Mesenchymal stem cell (in vitro differentiated cells and primary cell): ENCODE measurements at places on chromosomes 4 and X.

- DNase-seq = no peak
Measured at GRCh38 chr4:129526812-129527211, 430.9 kb downstream of the C4orf33 start.

DNA sequence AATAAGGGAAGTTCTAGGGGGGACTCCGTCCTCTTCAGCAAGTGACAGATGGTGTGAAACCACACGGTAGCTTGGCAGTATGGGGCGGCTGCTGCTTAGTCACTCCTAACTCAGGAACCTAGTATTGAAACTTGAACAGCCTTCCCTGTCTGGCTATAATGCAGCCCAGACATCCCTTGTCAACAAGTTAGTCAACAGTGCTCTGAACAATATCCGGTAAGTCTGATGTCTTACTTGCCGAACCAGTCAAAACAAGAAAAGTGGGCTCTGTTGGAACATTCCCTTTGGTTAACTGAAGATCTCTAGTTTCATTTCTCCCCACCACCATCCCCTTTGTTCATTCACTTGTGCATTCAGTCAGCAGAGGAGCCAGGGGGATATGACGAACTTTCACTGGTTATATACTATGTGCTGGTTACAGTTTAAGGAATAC lies 18.7 kb upstream of the CXCL13 start:
- DNase-seq = no peak

DNA sequence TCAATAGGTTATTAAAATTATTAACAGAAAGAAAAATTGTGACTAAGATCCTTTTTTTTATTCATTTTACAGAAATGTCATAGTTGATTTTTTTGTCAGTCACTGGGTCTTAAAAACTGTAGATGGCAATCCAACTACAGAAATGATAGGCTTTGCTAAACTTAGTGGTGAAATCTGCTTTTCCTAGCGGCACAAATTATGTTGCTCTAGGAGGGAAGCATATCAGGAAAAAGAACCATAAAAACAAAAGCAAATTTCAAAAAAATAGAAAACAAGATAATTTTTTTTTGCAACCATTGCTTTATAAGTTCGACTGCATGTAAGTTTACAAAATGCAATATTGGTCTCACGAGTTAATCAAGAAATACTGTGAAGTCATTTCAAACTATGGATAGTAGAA lies 443.5 kb upstream of the IGFBP7 start:
- no peak for DNase-seq

DNA sequence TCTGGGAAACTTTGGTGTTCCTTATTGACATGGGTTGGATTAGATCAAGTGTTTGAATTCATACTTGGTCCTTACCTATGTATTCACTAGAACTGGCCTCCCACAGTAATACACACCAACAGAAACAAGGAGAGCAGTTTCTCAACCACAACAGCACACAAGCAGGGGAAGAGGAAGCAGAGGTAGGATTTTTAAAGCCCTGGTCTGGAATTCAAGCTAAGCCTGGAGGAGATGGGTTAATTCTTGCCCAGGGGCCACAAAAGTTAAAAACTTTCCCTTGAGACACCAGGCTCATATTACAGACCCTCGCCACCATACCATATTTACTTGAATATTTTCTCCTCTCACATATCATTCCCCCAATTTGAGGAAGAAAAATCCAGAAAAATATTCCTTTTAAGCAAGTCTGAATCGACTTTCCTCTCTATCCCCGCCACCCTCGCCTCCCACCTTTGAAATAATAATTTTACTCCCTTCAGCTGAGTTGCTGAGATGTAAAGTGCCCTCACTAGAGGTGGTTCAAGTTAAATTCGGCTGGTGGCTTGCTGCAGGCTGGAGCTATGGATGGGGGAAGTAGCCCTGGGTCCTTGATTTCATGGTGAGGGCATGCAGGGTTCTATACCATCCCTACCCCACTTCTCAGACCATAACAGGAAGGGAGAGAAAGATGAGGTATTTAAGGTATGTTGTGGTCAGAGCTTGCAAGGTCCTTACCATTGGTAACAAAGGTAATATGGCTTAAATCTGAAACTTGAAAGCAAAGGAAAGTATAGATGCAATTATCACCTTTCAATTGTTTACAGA lies 440.2 kb downstream of the INPP4B start:
- DNase-seq = no peak

DNA sequence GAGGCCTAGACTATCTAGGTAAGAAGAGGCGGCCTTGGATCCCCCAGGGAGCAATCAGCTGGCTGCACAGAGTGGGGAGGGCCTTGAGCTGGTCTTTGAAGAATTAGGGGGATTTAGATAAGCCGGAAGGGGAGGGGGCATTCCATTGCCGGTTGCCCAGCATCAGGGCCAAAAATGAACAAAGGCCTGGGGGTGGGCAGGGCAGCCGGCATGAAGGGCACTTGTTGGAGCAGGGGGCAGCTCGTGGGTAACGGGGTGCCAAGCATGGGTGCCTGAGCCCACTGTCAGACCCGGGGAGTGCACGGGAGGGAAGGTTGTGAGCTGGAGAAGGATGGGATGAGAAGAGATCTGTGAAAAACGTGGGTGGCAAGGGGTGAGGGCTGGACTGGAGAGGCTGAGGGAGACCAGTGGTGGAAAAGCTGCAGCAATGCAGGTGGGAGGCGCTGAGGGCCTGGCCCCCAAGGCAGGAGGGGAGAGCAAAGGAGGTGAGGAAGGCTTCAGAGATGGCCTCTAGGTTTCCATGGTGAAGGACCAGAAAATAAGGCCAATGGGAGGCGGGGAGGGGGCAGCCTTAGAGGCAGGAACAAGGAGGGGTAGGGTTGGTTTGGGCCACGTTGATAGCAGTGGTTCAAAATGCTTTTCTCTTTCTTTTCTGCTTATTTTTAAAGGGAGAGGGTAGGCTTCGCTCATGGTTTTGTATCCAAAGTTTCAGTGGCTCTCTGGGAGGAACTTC lies 8.6 kb downstream of the KLF3 start:
- no peak for DNase-seq

- no peak for DNase-seq
Measured at GRCh38 chrX:72025236-72025770, 106.4 kb downstream of the RTL5 start.

GRCh38 chr4:52551487-52551886 lies 107.6 kb downstream of the USP46 start:
- DNase-seq = no peak

GRCh38 chr4:133157460-133158160 lies 8.5 kb downstream of the PCDH10 start:
- no peak for DNase-seq

- no peak for DNase-seq
Measured at GRCh38 chr4:164440199-164440598, 313.7 kb upstream of the SMIM31 start.

DNA sequence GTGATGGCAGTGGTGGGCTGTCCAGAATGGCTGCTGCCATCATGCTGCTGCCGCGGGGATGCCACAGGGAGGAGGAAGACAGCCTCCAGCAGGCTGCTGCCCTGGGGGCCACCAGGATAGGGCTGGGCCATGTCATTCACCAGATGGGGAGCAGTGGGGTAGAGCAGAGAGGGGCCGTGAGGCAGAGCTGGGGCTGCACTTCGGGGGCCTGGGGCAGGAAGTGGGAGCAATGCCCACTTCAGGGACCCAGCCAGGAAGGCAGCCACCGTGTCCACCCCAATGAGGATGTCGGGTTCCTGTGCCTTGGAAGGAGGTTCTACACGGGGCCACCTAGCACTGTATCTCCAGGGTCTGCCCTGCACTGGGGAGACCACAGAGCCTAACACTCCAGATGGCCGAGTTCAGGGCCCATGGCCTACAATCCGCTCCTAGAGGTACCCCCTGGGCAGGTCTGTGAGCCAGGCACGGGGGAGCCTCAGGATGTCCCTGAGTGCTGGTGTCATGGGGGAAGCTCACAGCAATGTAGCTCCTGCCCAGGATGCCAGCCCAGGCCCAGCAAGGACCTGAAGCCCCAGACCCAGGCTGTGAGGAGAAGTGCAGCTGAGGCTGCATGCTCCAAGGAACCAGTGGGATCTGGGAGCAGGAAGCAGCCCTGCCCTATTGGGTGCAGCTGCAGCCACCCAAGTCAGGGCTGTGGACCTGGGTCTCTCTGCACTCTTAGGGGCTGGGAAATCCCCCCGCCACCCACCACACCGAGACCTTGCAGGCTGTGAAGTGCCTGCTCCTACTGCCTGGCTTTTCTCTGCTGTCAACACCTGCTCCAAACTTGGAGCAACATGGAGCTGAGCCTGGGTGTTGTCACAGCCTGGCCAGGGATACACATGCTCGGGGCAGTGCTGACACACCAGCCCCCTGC lies 140.3 kb downstream of the PDHA2 start:
- DNase-seq = no peak

- DNase-seq = no peak
Measured at GRCh38 chr4:163958751-163959150, 464.3 kb downstream of the TMA16 start.

- DNase-seq = no peak
Measured at GRCh38 chrX:142250502-142250901, 45.4 kb upstream of the MAGEC2 start.

GRCh38 chr4:123478859-123479345 lies 82.3 kb downstream of the SPRY1 start:
- peak; percentile 90 for DNase-seq

- no peak for DNase-seq
Measured at GRCh38 chr4:36159208-36159607, 85.1 kb downstream of the ARAP2 start.

- no peak for DNase-seq
Measured at GRCh38 chrX:86295293-86295692, 147.0 kb downstream of the DACH2 start.

DNA sequence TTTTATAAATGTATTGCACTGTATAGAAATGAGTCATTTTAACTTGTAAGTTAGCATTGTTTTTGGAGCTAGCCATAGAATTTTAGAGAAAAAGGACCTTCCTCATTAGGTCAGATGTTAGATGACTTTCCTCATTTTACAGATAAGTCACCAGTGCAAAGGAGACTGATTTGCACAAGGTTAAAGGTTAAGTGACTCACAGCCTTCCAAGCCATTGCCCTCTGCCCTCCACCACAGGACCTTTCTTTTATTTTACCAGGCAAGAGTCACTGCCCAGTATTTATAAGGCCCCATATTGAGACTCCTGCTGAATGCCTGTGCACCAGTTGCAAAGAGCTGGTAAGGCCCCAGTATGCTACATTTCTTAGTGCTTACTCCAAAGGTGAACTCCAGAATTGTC lies 4.2 kb upstream of the ABCG2 start:
- DNase-seq = no peak

GRCh38 chrX:22060415-22061280 lies 28.5 kb downstream of the PHEX start:
- DNase-seq = peak; percentile 17

GRCh38 chr4:40870150-40870549 lies 120.4 kb downstream of the NSUN7 start:
- no peak for DNase-seq

GRCh38 chr4:158767451-158767850 lies 1.4 kb upstream of the FNIP2 start:
- no peak for DNase-seq

- no peak for DNase-seq
Measured at GRCh38 chrX:54194982-54195588, 12.0 kb upstream of the FAM120C start.

- peak; percentile 6 for DNase-seq
Measured at GRCh38 chr4:17662694-17663093, 48.3 kb downstream of the MED28 start.

DNA sequence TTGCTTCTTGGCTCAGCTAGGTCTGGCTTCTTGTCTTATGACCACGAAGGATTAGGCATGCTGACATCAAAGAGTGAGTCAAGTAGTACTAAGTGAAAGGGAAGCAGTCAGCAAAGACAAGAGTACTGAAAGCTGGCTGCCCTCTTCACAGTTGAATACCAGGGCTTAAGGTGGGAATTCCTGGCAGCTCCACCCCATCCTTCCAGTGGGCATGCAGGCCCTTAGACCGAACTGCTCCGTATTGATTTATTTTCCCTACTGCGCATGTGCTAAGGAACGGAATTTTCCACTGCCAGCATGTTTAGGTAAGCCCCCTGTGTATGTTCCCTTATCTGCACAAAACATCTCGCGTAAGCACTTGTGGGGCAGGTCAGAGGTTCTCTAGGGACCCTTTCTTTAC lies 2320.1 kb downstream of the ARAP2 start:
- peak; percentile 84 for DNase-seq

- no peak for DNase-seq
Measured at GRCh38 chrX:139982856-139983255, 17.5 kb upstream of the CXorf66 start.

GRCh38 chrX:12700745-12701144 lies 90.5 kb upstream of the PRPS2 start:
- DNase-seq = no peak

- no peak for DNase-seq
Measured at GRCh38 chr4:95764961-95765360, 74.9 kb upstream of the PDHA2 start.

GRCh38 chrX:12792711-12793110 lies 1.5 kb downstream of the PRPS2 start:
- DNase-seq = no peak

- DNase-seq = no peak
Measured at GRCh38 chr4:18105030-18106011, 83.8 kb upstream of the LCORL start.

- no peak for DNase-seq
Measured at GRCh38 chr4:38805530-38806145, 1.0 kb upstream of the TLR1 start.
